HepG2 (cell line): ENCODE measurements at places on chromosomes 2 and 18.

- no peak for DNase-seq
These were observed 148.8 kb downstream of the ARL4C start for GRCh38 chr2:234348081-234348480.

DNA sequence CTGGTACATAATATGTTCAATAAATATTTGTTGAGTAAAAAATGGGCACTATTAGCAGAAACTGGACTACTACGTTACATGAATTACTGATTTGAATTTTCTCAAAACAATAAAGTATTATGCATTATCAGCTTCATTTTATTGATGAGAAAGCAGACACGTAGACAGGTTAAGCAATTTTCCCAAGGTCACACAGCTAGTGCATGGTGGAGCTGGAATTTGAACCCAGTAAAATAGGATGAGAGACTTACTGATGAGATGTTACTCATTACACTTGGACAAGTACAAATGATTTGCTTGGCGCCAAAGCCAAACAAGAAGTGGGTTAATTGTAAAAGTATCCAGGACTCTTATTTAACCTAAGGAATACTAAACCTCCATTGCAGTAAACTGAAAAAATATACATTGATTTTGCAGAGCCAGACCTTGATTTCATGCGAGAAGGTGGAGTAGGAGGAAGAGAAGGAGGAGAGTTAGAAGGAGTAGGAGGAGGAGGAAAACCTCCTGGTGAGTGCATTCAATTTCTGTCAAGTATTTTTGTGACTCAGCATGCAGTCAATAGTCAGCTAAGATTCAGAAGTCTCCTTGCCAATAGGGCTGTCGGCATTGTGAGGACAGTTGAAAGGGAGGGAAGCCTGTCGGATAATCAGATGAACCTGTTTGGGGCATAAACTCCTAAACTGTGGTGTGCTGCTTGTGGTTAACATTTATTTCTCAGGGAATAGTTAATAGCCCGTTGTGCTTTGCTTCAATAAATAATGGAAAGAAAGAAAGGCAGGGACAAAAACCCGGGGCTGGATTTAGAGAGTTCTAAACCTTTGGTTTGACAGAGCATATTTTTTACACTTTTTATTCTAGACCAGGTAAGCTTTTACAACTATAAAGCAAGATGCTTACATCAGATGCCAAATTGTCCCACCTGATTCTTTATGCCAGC lies 77.0 kb upstream of the TACR1 start:
- peak; percentile 11 for DNase-seq

DNA sequence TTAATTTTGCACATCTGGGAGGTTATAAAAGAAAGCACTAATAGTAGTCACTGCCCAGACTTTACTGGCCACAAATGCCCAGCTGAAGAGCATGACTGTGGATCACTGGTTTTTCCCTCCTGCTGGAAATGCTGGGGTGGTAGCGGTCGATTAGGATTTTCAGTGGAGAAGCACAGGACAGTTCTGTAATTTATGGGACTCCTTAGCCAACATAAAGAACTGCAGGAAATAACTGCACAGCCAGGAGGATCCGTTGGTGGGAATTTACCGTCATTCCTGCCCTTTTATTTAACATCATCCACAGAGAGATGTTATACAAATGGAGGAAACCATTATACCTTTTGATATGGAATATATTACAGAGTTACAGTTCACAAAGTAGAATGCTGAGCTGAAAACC lies 61.5 kb downstream of the TNFRSF11A start:
- no peak for DNase-seq

GRCh38 chr2:38390947-38391346 lies 13.9 kb upstream of the ATL2 start:
- no peak for DNase-seq

DNA sequence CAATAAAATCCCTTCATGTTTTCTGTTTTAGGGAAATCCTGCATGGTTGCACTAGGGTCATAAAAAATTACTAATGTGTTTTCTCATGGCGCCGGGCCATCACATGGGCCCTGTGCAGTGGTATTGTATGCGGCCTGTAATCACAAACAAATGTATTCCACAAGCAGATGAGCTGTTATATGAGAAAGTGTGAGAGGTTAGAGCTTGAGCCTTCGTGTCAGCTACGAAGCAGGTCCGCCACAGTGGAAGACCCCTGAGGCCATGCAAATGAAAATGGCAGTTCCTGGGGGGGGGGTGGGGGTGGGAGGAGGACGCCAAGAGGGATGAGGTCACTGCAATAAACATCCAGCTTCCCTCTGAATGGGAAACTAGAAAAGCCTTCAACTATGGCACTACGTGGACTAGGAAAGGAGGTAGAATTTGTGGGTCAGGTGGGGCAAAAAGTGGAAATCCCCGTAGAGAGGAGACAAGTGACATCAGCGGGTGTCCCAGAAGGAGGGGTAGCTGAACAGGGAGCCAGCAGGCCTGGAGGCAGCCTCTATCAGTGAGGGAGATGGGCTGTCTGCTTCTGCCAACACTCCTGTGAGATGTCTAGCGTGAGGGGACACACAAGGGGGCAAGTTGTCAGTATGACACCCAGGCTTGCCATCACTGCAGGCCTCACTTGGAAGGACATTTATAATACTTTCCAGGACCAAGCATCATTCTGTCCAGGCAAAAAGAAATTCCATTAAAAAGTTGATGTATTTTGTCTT lies 130.3 kb upstream of the CTAGE1 start:
- no peak for DNase-seq

- DNase-seq: no peak
These were observed 68.6 kb upstream of the SMIM21 start for GRCh38 chr18:75496151-75496550.

- no peak for DNase-seq
These were observed 46.5 kb downstream of the HNRNPLL start for GRCh38 chr2:38556006-38556801.

- DNase-seq: no peak
These were observed 45.0 kb upstream of the TCF4 start for GRCh38 chr18:55633032-55633431.

DNA sequence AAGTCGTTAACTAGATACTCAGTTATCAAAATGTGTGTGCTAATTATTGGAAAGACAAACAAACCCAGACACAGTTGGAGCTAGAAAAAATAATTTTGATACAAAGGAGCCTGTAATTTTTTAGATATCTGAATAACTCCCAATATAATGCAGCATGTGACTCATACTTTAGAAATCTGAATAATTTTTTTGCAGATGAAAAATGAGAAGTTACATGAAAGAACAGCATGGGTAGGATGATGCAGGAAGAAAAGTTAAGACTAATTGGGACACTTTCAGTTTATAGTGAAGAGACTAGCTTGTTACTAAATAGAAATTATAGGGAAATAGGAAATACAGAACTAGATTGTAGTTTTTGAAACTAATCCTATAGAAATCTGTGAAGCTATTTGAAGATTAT lies 945.8 kb downstream of the CBLN2 start:
- no peak for DNase-seq

DNA sequence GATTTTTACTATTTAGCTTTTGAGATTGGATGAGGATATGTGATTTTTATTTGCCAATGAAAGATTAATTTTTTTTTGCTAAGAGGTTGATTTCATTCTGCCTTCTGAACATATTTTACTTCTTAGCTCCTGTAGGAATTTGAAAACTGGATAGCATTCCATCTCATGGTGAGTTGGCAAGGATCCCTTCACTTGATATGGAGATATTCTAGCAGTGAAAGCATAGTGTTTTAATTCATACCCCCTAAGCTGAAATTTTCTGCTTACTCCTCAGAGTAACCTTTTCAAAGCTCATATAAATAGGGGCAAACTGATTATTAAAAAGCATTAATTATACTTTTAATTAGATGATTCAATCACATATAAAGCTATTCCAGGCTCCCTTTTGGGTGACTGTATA lies 61.0 kb upstream of the KCNJ3 start:
- no peak for DNase-seq

- DNase-seq: no peak
These were observed 37.3 kb downstream of the CAPN13 start for GRCh38 chr2:30769891-30770462.

GRCh38 chr2:239533569-239534316 lies 132.9 kb upstream of the HDAC4 start:
- no peak for DNase-seq
